Activated CD4-positive, alpha-beta T cell treated with anti-CD3 and anti-CD28 coated beads, Interleukin-2, Interleukin-4, amounts not matched to agents 100 ng/mL and 50 ng/mL, durations not matched to agents 16 hours and 8 hours (primary cell): ENCODE measurements at places on chromosomes 3 and 15.

DNA sequence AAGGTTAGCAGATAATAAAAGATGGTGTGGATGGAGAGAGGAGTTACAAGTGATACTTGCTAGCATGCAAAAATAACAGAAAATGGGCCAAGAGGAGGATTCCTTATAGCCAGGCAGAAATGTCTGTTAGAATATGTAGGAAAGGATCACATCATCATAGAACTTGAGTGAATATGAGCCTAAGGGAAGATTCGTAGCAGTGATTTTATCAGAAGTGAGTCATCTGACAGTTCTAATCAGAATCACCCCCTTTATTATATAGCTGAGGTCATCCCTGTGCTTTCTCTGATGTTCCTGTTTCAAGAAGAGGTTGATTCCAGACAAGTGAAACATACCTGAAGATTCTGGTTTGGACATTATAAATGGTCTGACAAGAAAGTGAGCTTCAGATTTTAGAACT is 22.9 kb downstream of the EXOG start:
- no peak for DNase-seq

DNA sequence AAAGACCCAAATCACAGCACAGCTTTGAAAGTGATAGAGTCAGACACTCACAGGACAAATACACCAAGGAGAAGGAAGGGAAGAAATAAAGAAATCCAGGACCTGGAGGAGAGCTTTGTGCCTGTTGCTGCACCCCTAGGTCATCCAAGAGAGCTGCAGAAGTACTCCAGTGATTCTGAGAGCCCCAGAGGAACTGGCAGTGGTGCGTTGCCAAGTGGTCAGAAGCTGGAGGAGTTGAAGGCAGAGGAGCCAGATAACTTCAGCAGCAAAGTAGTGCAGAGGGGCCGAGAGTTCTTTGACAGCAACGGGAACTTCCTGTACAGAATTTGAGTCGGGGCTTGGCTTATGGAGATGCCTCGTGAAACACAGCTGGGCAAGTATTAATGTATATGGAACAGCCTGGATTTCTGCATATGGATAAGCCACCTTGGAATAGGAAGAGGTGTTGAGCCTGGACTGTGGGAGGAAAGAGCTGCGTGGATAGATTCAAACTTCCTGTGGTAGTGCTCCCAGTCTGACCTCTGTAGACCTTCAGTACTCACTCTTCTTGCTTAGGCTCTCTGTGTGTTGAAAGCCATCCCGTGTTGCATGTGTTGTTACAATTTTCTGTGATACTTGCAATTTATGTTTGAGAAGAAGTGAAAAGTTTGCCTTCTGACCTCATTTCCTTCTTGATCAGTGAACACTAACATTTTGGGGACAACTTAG is 6.1 kb downstream of the NGRN start:
- DNase-seq: no peak

DNA sequence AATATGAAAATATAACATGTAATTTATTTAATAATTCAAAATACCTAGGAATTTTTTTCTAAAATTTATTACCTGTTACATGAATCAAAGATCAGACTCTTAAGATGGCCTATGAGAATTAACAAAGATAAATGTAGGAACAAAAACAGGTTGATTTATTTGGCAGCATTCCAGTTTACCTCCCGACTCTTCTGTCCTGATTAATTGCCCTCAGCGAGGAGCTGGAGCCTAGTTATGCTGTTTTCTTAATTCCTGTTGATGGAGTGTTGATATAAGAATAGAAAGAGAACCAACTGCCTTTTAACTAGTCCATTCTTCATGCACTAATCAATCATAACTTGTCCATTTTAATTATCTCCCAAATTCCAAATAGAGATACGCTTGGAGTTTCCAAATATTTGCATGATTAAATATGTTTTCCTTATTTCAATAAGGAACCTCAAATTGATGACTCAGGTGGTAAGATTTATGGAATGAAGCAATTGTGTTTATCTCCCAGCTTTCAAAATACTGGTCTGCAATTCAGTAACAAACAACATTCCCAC is 10.6 kb upstream of the CPB1 start:
- no peak for DNase-seq

GRCh38 chr3:135895106-135895733 is 70.3 kb upstream of the PPP2R3A start:
- DNase-seq: peak; percentile 47

DNA sequence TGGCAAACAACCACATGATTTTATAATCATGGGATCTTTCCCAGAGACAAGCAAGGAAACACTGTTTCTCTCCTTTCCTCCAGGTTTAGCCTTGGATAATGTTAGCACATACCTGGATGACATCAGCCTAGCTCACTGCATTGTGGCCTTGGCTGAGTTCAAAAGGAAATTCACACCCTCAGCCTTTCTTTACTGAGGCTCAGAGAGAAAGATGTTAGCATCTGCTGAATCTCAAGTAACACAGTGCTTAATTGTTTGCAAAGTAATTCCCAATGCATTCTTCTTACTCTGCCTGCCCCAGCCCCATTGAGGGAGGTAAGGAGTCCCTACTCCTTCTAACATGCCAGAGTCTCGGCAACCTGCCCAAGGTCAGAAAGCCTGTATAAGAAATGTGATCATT is 432.2 kb upstream of the LMCD1 start:
- no peak for DNase-seq
